EH (cell line): ENCODE measurements at places on chromosomes 7 and 10.
A peak's percentile ranks its signal among the peaks of the same experiment; 100 is the strongest.

GRCh38 chr7:134044682-134045081 is 82.5 kb upstream of the LRGUK start:
- DNase-seq: peak; percentile 9

DNA sequence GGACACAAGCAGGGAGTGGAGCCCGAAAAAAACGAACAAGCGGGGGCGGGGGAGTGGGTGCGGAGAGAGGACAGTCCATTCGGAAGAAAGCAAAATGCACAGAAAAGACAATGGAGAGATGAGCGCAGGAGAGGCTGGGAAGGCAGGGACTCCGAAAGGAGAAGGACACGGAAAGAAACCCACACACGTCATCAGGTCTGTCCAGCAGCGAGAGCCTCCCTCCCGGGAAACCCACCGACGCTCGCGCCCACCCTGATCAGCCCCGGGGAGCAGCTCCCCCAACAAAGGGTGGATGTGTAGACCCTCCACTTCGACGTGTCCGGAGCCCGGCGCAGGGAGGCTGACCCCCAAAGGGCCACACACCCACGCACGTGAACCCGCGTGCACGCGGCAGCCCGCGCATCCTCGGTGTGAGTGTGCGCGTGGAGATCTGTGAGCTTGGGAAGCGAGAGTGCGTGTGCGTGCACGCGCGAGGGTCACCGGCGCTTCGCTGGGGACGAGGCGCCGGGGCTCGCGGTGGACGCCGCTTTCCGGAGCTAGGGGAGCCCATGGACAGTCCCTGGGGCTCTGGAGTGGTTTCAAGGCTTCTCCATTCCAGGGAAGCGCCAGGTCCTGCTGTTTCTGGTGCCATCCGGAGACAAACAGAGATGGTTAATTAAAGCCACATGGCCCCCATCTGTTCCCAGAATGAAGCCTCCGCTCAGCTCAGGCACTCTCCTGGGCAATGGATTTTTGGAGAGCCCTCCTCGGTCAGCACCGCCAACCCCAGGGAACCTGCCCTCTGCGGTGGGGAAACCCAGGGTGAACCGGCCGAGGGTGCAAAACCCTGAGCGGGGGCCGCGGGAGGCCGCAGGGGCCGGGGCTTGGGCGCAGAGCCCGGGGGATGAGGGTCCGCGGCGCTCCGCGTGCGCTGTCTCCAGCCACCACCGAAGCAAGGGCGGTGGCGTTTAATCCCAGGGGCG is 916 bp downstream of the LAMB1 start:
- DNase-seq: peak; percentile 76

DNA sequence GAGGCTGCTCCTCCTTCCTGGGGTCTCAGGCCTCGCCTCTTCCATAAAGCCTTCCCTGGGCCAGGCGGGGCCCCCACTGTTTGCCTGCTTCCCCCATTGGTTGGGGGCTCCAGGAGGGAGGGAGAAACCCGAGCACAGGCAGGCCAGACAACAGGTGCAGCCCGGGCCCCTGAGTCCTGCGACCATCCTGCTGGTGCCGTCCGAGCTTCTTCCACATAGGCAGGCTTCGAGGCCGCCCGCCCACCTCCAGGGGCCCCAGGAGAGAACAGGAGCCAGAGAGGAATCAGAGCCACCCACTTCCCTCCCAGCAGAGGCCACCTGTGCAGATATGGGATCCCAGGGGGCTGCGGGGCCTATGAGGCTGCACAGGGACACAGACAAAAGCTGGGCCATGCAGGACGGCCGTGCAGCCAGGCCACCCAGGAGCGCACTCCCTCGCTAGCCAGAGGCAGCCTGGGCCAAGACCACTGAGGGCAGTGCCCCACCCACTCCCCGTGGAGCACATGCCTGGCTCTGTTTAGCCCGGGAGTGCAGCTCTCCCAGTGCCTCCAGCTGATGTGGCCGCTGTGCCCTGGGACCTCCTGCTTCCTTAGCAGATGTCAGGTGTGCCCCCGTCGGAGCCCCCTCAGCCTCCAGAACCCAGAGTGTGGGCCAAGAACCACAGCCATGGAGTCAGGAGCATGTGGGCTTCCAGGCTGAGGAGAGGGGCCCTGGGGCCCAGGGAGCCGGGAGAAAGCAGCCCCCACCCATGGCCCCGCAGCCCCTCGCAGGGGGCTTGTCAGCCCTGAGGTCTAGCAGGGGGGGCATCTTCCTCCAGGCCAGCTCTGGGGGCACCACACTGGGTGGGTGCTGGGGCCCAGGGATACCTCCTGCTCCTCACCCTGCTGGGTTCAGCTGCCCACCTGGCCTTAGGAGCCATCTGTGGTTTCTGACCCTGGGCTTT is 59.9 kb upstream of the INPP5A start:
- DNase-seq: no peak

- no peak for DNase-seq
Measured at GRCh38 chr10:103871006-103871405, 15.6 kb upstream of the SH3PXD2A start.

GRCh38 chr10:70664702-70665195 is 7.6 kb upstream of the ADAMTS14 start:
- DNase-seq: peak; percentile 99

DNA sequence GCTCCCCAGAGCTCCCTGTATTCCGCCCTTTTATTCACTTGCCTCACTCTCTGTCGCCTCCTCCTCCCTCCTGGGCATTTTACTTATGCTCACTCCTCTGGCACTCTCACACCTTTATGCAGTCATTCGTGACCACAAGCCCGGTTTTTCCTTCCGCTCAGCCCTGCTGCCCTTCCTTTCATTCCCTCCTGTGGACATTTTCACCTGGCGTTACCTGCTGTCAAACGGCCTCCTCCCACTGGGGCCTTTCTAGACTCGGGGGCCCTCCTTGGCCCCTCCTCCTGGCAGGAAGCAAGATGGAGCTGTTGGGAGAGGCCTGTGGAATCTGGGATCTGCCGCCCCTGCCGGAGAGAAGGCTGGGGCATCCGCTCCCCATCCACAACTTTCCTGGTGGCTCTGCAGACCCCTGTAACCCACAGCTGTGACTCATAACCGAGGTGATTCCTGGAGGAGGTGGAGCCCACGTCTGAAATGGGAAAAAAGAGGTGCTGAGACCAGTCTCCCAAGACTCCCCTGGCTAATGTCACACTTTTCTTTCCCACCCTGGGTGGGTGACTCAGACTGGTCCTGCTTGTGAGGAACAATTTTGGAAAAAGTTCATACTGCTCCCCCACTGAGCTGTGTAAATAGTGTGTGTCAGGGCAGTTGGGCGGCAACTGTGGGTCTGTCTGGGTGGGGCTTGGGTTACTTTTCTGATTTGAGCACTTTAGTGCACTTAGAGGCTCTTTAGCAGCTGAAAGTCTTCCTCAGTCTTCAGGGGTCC is 1.2 kb downstream of the VCL start:
- peak; percentile 89 for DNase-seq

GRCh38 chr7:46291050-46291438 is 370.0 kb upstream of the IGFBP3 start:
- peak; percentile 86 for DNase-seq

DNA sequence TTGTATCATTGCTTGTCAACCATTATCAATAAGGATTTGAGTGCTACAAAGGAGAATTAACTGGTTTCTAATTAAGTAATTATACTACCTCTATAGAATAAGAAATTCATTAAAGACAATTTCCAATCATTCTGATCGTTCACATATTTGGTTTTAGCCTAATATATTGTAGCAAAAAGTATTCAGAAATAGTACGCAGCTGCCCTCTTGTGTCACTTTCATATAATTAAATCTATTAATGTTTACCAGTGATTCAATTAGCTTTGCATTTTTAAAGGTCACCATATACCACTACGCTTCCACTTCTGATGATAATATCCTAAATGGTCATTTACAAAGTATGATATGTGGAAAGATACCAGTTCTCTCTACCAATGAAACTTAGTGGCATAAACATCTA is 128.3 kb downstream of the NEBL start:
- no peak for DNase-seq

- DNase-seq: peak; percentile 67
Measured at GRCh38 chr10:27448921-27449320, 55.2 kb upstream of the RAB18 start.

DNA sequence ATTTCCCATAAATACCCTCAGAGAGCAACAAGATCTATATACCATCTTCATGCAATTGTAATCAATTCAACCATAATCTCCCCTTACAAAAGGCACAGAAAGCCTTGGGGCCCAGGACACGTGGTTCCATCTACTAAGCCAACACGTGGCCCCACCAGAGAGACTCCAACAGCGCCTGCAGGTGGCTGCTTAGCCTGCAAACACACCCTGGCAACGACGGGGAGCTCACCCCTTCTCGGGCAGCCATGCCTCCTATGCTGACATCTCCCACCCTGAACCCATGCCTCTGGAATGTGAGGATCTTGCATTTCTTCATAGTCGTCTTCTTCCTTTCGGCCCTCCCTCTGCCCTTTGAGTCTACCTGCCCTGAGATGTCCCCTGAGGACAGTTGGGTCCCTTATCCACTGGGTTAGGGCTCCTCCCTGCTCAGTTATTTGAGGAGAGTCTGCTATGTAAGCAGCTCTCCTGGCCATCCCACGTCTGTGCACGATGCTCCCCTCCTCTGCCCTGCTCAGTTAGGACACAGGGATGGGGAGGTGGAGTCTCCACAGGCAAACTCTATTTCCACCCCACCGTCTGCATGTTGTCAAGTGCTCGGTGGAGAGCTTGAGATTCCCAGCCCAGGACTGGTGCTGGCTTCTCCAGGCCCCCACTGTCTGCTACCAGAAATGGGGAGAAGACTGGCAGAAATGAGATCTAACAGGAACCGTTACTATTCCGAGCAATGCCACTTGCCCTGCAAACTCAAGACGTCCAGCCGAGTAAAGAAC is 36.5 kb downstream of the EBF3 start:
- no peak for DNase-seq

- DNase-seq: peak; percentile 66
Measured at GRCh38 chr10:121886997-121887622, 40.7 kb downstream of the ATE1 start.

DNA sequence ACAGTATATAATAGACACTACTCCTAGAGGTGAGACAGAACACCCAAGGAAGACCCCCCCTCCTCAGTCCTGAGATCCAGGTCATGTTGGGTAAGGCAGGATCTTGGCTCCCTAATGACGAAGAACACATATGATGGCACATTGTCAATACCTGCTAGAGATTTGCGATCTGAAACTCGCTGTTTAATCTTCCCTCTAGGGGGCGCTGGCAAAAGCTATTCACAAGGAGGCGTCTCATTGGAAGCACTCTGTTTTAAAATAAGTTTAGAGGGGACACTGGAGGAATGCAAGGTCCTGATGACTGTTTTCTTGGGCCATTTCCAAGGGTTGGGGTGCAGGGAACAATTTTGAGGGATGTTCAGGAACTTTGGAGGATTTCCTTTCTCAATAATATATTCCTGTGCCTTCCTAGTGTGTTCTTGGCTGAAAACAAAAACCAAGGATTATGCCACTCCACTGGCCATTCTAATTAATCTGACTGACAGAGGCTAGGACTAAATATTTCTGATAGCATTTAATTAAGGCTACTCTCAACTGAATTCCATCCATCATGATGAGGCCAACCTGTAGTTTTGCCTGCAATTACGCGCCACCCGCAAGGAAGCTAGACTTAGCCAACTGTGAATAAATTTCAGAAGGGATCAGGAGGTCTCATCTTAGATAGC is 1013.8 kb upstream of the MBL2 start:
- DNase-seq: no peak

DNA sequence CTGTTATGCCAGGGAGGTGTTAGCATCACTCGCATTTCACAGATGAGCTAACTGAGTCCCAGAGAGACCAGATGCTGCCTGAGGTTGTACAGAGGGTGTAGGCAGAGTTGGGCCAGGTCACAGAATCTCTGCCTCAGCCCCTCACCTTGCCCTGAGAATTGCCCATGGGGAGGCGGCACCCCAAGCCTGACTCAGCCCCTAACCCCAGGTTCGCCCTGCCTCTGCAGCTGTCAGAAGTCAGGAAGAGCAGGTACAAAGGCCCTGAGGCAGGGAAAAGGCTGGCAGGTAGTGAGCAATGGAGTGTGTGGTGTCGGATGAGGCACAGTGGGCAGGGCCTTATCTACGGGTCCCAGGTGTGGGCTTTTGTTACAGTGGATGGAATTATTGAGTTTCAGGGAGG is 79.4 kb downstream of the MYL10 start:
- DNase-seq: no peak

- DNase-seq: no peak
Measured at GRCh38 chr7:120998996-120999565, 10.6 kb downstream of the CPED1 start.

- peak; percentile 88 for DNase-seq
Measured at GRCh38 chr7:55570939-55571338, 1.4 kb downstream of the VOPP1 start.
